NCI-H510A treated with DMSO at 0.1 percent for 48 hours (cell line): ENCODE measurements at places on chromosomes 7 and 10.

DNA sequence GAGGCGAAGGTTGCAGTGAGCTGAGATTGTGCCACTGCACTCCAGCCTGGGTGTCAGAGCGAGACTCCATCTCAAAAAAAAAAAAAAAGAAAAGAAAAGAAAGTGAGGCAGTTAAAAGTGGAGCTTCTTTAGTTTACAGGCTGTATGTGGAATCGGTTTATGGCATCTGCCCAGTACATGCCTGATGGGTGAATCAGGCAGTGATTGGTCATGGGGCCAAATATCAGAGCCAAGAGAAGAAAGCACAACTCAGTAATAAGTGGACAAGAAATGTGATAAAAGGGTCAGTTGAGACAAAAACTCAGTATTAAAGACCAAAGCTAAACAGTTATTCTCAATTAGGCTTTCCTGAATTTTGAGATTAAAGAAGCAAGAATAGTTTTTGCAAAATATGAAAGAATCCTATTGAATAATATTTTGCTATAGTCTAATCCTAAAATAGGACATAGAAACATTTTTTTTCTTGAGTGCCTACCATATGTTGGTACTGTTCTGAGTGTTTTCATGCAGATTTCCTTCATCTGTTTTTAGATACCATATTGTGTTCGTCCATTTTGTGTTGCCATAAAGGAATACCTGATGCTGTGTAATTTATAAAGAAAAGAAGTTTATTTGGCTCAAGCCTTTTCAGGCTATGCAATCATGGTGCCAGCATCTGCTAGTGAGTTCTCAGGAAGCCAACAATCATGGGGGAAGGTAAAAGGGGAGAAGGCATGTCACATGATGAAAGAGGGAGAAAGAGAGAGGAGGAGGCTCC is 14.4 kb downstream of the CDC14C start:
- no peak for DNase-seq

DNA sequence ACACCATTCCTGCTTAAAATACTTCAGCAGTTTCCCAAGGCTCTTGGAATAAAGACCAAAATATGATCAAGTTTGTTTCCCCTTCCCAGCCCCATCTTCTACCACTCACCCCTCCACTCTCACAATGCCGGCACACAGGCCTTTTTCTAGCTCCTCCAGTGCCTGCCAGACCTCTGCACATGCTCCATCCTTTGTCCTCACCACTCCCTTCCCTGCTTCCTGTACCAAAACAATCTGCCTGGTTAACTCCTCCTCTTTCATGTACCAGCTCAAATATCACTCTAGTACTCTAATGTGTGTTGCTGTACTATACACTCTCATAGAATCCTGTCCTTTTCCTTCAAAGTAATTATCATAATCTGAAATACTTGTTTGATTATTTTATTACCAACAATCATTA is 19.4 kb downstream of the SCRN1 start:
- peak; percentile 13 for DNase-seq

GRCh38 chr10:4635388-4635787 is 190.6 kb upstream of the AKR1E2 start:
- no peak for DNase-seq

- DNase-seq: no peak
Measured at GRCh38 chr10:119806334-119807130, 66.1 kb downstream of the MCMBP start.

GRCh38 chr7:133109816-133110215 is 27.9 kb upstream of the CHCHD3 start:
- DNase-seq: no peak

GRCh38 chr10:94402843-94403379 is 570 bp downstream of the TBC1D12 start:
- no peak for DNase-seq

DNA sequence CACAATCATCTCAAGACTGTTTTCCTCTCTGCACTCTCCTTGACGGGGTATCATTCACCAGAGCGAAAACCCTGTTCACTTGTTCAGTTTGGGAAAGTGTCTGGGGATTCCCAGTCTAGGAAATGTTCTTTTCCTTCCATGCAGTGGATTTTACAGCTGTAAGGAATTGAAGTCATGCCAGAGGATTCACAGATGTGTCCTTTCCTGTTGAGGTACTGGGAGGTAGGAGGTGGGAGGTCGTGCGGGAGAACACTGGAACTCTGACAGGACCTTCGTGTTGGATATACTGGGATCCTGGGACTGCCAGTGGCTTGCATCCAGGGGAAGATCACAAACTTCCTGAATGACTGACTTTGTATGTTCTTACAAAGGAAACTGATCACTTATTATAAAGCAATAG is 185.5 kb downstream of the BMPER start:
- no peak for DNase-seq

DNA sequence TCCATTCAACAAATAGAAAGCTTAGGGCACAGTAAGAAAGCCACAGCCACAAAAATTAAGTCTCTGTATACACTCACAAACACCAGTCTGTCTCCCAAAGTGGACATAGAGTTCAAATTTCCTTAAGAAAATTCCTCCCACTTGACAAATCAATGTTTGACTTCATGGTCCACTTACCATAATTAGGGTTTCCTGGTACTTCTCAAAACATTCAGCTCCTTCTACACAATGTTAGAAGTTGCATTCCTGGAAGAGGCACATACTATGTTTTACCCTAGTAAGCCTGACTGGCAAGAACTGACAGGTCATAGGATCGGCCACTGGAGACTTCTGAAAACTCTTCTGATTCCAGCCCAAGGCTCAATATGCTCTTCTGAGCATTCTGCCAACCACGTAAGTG is 70.5 kb downstream of the CPXM2 start:
- DNase-seq: no peak

GRCh38 chr7:11224535-11224934 is 250.9 kb downstream of the PHF14 start:
- DNase-seq: no peak

DNA sequence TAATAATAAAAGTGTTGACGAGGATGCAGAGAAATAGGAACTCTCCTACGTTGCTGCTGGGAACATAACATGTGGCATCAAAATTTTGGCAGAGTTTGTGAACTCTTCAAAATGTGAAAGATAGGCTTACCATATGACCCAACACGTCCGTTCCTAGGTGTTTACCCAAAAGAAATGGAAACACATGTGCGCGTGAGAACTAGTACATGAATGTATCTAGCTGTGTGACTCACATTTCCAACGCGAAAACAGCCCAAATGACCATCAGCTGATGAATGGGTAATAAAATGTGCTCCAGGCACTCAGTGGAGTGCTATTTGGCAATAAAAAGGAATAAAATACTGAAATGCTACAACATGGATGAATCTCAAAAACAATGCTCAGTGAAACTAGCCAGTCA is 10.4 kb upstream of the ELFN1 start:
- DNase-seq: no peak

GRCh38 chr7:2779051-2779450 is 65.1 kb downstream of the GNA12 start:
- DNase-seq: no peak

DNA sequence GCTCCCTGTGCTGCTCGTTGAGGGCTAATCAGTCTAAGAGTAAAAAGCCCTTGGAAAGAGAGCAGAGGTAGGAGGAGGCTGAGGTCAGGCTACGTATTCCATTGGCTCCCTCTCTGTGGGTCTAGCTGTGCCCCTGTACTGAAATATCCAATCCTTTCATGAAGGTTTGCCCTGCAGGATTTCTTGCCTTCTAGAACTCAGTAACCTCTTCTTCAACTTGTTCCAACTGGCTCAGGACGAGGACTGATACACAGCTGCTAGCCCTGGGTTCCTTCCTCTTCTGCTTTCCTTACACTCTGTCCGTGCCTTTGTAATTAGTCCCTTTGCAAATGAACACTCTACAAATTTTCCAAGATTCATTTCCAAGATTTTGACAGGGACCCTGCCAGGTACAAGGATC is 560.5 kb downstream of the ACTR3B start:
- no peak for DNase-seq

DNA sequence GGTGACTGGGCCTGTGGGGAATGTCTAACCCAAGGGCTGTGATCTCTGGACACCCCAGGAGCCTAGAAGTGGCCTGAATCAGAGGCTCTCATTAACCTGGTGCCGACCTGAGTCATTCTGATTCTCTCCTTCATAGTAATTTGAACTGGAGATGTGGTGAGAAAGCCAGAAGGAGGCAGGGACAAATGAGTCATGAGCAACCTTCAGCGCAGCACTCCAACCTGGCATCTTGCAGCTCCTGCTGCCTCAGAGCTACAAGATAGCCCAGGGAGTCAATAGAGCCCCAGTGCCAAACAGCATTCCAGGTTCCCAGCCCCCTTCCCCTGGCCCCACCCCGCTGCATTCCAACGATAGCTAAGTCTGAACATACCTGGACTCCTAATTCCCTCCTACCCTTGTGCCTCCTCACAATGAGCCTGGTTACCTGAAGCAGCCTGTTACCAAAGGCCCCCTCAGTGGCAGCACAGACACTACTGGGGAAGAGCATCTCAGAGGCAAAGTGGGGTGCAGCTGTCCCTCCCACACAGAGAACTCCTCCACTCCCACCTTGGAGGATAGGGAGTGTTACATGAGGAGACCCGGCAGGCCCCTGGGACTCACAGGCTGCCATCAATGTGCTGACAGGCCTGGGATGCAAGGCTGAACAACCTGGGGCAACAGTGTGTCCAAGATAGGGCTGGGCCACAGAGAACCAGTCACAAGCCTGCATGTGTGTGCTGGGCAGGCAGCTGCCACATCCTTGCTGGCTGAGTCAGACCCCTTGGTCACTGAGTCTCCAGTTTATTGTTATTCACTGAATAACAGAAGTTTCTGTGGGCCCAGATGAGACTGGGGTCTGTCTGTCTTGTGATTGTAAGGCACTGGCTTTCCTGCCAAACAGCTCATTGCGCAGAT is 76.8 kb upstream of the LEP start:
- DNase-seq: no peak

DNA sequence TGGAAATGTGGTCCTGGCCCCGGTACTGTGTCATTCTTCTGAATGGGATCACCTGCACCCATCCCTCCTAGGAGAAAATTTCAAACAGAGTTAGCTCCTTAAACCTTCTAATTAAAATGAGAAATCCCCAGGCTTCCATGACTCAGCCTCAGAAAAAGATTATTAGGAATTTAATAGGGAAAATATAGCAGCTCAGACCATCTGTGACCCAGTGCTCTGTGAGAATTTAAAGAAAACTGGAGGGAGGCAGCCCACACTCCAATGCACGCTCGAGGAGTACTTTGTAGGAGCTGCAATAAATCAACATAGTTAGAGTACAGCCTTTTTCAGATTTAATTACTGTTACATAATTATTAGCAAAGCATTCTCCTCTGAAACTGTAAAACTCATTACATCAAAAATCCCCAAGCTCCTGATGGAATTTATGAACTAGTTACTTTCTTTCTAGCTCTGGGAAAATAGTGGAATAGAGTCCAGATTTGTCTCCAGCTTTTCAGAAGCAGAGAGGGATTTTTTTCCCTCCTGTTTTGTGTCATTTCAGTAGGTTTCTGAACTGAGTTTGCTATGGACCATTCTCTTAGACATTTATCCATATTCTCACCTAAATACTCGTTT is 30.1 kb downstream of the NEUROD6 start:
- DNase-seq: no peak

DNA sequence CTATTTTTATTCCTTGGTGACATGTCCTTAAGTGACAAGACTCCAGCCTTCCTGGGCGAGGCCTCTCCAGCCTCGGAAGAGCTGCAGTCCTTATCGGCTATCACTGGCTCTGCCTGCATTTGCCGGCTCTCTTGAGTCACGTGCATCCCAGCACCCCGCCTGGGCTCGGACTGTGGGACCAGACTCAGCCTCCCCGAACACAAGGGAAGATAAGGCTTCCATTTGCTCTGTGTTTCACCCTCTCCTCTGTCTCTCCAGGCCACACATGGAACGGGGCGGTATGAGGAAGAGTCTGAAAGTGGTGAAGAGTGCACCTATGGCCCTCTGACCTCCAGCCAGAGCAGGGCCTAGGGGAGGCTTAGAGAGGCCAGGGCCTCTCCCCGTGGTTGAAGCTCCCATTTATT is 4.7 kb downstream of the GDF2 start:
- DNase-seq: no peak

DNA sequence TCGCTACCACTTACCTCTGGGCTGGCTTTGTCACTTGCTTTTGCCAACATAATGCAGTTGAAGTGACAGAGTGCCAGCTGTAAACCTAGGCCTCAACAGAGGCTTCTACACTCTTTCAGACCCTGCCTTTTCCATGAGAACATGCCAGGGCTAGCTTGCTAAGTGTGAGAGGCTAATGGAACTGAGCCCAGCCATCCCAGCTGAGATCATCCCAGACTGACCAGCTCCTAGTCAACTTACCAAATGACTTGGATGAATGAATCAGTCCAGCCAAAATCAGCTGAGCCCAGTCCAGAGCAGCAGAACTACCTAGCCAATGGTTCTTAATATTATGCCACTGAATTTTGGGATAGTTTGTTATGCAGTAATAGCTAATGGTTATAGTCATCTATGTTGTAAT is 34.7 kb upstream of the MKLN1 start:
- no peak for DNase-seq

GRCh38 chr10:96507044-96507443 is 6.7 kb downstream of the TLL2 start:
- DNase-seq: no peak

DNA sequence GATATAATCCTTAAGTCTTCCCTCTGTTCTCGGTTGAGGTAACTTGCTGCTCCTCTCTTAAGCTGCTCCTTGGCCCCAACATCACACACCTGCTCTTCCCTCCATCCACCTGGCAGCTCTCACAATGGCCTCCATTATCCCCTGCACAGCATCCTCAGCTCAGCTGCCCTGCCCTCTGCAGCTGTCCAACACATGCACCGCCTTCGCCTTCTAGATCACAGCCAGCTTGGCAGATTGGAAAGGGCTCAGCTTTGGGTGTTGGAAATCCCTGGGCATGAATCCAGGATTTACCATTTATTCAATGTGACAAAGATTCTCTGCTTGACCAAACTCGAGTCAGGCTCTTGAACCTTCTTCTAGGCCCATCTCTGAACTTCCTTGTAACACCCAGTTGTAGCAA is 20.6 kb downstream of the RGR start:
- peak; percentile 32 for DNase-seq

DNA sequence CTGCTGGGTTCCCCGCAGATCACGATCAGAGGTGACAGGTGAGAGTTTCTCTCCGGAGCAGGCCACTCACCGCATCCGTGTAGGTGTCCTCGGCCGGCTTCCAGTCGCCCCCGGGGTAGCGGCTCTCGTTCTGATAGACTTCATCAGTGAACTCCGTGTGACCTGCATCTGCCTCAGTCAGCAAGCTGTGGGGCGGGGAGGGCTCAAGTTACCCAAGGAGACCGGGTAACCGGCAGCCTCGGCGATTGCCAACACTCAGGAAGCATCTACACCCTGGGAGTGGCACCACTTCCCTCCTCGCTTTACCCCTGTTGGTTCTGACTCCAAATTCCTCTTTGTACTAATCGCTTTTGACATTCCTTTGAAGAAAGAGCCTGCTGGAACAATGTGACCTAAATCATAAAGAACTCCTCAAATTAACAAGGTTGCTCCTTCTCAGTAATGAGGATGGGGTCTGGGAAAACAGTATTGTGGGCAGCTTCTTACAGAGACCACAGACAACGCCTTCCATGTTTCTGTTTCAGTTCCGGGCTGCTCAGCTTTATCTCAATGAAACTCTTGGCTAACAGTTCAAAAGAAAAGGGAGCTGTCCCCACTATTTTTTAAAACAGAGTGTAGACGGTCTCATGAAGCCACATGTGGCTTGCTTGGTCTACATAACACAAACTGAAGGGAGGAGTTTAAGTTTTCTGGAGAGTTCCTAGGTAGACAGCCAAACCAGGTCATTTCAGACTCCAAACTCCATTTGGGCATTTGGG is 118.1 kb downstream of the MYOF start:
- DNase-seq: peak; percentile 14
